Fibroblast of mammary gland (primary cell): ENCODE measurements at places on chromosomes 1 and 21.

DNA sequence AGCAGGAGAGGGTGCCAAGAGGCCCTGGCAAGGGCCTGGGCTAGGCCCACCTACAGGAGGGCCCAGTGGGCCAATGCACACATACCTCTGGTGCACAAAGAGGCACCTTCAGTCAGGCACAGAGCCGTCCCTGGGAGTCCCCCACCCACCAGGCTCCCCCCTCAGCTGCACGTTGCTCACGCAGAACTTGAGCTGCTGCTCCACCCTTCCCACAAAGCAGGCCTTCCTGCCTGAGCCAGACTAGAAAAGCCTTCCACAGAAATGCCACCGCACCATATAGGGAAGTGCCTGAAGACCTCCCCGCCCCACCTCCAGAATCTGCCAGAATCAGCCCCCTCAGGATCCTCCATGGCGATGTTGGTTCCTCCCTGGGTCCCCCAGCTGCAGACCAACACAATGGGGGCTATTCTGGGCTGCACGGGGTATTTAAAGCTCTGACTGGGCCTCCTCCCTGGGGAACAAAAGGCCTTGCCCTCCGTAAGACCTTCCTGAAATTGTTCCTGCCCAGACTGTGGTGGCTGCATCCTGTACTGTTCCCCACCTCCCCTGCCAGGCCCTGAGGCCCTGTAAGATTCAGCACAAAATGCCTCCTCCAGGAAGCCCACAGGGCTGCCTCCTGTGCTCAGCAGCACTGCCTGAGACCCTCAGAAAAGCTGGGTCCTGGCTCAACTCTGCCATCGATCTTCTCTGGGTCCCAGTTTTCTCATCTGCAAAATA, 27.2 kb downstream of the HSPG2 start:
- DNase-seq: peak; percentile 65

GRCh38 chr1:93753791-93754763, 72.4 kb upstream of the BCAR3 start:
- DNase-seq: peak; percentile 91

DNA sequence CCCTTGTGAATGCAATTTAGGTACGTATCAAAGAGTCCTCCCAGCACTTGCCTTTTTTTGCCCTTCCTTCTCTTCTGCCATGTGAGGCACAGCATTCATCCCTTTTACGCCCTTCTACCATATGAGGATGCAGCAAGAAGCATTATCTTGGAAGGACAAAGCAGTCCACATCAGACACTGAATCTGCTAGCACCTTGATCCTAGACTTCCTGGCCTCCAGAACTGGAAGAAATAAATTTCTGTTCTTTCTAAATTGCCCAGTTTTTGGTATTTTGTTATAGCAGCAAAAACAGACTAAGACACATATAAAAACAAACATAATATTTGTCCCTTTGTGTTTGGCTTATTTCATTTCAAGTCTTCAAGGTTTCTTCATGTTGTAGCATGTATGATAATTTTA, 20.1 kb downstream of the EPS15 start:
- no peak for DNase-seq

GRCh38 chr21:40146216-40146837, 279.1 kb downstream of the PCP4 start:
- DNase-seq: peak; percentile 0

- DNase-seq: no peak
Measured at GRCh38 chr1:3650248-3651025, 534 bp upstream of the WRAP73 start.

DNA sequence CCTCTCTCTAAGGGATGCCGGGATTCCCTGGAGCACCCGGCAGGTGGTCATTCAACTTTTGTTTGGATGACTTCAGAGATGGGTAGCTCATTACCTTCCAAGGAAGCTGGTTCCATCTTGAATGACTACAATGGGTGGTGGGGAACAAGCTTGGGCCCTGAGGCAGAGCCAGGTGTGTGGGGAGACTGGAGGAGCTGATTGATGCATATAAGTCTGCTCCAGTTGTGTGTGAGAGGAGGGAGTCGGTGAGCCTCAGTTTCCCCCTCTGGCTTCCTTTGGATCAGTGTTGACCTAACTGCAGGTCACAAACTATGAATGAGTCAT, 133.8 kb upstream of the ZBTB40 start:
- no peak for DNase-seq

DNA sequence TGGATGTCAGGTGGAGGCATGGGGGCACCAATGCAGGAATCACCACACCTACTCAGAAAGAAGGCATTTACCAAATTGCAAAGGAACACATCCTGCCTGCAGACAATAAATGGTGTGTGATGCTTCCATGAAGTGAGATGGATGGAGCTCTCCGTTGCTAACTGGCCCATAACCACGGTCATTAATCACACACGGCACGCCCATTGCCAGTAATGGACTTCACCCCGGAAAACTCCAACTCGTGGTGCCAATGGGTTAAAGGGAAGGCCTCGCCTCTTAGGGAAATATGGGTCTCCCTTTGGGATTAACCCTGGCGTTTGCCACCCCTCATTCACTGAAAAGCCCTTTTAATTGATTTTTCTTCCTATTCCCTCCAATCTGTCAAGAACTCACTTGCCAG, 443.1 kb upstream of the DAB1 start:
- DNase-seq: no peak

GRCh38 chr1:19769211-19769932, 30.3 kb downstream of the TMCO4 start:
- no peak for DNase-seq

GRCh38 chr1:226580625-226581270, 32.2 kb downstream of the STUM start:
- DNase-seq: no peak

GRCh38 chr1:14577261-14577660, 21.2 kb upstream of the KAZN start:
- DNase-seq: no peak

DNA sequence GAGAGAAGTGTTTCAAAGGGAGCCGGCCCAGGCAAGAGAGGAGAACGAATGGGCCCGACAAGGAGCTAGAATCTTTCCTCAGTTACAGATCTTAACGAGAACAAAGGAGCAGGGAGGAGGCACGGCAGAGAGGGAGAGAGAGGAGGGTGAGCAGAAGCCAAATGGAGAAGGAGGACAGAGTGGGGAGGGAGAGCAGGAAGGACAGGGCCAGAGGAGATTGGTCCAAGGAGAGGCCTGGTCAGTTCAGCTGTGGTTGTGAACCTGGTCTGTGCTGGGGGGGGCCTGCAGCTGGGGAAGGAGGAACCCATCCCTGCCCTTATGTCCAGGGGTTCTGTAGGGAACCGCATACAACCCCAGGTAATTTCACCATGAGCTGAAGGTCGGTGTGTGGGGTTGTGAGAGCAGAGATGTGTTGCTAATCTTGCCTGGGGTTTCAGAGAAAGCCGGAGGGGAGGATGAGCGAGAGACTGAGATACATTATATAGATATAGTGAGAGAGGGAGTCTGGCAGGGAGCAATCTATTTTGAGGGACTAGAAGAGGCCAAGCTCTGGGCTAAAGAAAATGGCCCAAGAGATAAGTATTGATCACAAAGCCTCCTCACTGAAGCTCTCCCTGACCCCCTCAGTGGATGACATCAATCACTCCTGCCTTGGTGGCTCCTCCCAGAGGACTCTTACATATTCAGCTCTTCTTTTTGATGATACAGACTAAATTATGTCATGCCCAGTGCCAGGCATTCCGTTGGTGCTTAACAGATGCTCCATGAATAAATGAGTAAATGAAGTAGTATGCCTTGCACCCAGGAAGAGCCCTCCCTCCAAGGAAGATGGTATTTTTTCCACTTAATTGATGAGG, 64.2 kb upstream of the CD1D start:
- no peak for DNase-seq

GRCh38 chr1:119674111-119674526, 26.1 kb upstream of the ZNF697 start:
- DNase-seq: peak; percentile 70

GRCh38 chr1:101105877-101106276, 80.3 kb upstream of the DPH5 start:
- DNase-seq: peak; percentile 37

- peak; percentile 62 for DNase-seq
Measured at GRCh38 chr1:162357681-162358266, 18.9 kb downstream of the SPATA46 start.

GRCh38 chr1:84899969-84900368, 7.0 kb upstream of the LPAR3 start:
- no peak for DNase-seq

- DNase-seq: no peak
Measured at GRCh38 chr21:35720208-35720731, 340.1 kb downstream of the SETD4 start.

DNA sequence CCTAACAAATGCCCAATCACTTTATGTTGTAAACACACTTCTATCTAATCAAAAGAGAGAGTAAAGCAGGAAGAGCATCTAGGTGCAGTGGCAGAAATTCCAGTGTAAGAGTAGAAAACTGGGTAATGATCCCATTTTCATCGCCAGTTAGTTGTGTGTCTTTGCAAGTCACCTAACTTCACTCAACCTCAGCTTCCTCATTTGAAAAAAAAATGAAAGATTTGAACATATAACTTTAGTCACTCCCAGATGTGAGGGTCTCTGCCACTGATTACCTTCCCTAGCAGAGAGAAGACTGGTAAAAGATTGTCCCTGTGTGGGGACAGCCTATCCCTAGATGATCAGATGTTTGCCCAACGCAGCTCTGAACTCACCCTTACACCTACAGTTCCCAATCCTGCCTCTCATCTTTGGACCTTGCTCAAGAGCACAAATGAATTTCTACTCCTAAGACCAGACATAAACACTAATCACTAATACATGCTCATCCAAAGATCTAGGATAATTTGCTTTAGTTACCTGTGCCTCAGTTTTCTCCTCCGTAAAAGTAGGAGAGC, 25.2 kb upstream of the DUSP23 start:
- DNase-seq: no peak

DNA sequence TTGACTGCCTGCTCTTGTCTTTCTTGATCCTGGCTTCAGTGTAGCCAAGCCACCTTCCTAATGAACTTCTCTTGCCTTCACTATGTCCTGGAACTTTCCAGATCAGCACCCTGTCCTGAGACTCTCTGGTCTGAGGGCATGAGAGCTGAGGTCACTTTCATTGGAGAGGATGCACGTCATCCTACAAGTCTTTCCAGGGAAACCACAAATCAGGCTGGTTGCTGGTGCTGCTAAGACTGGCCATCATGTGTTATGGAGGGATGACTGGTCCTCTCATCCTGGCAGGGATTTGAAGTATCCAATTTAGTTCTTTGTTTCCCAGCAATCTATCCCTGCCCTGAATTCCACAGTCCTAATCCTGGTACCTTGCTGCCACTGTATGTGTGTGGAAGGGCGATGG, 228.6 kb downstream of the GPATCH2 start:
- DNase-seq: peak; percentile 46

- DNase-seq: peak; percentile 93
Measured at GRCh38 chr1:245605480-245606156, 450.8 kb downstream of the KIF26B start.

- peak; percentile 36 for DNase-seq
Measured at GRCh38 chr1:19762175-19762779, 37.4 kb downstream of the TMCO4 start.

DNA sequence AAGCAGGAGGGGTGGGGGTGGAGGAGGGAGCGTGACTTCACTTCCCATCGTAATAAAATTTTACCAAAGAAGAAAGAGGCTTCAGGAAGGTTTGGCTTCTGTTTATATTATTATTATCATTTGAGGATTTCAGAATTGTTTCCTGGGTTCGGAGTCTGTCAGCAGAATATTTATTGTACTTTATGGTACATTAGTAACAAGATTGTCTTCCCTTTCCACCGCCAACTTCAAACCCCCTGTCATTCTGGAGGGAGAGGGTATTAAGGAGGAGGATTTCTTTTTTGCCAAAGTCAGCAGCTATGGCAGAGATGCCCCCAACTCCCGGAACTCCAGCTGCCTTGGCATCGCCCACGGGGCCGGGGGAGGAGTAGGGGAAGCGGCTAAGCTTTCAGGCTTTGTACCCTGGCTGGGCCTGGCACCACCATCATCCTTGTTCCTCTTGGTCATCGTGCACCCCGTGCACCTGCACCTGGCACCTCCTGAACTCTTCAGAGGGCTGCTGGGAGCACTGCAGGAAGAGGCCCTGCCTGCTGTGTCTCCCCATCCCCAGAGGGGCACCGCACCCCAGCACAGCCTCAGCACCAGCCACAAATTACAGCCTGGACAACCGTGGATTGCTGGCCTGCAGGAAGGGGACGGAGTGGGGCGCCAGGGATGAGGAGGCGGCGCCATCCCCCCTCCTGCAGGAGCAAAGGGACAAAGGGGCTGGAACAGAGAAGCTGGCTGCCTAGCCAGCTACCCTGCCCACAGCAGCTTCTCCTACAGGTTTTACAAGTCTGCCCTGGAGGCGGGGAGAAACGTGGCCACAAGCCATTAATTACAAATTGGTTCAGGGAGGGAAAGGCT, 24.0 kb upstream of the PAX7 start:
- no peak for DNase-seq

DNA sequence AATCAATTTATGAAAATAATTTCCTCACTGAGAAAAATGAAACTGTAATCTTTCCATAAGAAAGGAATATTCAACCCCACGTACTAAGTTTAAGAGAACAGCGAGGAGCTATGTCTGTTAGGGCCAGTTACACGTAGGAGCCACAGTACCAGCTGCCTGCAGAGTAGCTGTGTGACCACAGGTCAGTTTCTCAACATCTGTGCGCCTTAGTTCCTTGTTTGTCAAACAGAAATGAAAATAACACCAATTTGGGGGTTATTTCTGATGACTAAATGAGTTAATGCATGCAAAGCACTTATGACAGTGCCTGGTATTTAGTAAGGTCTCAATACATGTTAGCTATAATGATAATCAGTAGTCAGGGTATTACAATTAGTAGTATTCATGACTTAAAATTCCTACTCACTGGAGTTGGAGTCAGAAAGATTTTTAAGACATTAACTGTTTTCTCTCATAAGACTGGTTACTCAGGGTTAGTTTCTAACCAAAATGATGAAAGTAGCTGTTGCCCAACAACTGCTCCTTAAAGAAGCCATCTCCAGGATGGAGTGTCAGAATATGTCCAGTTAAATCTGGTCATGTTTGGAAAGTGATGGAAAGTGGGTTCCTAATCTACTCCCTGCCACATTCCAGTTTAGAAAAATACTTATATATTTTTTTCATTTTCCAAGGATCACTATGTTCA, 85.8 kb upstream of the ZNF648 start:
- peak; percentile 67 for DNase-seq

DNA sequence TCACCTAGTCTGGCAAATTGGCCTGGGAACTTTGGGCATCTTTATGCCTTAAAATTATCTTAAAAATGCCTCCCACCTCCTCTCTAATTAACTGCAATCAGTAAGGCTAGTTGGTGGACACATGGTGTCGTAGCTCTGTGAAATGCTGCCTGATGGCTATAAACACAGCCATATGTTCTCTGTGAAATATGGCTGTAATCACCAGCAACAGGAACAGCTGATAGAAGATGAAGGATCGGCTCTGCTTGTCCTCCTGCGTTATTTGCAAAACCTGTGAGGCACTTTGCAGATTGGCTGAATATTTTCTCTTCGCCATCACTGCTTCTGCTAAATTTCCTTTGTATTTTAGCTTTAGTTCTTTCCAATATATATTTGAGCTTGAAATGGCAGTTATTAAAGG, 419.6 kb downstream of the RWDD3 start:
- no peak for DNase-seq

- DNase-seq: no peak
Measured at GRCh38 chr1:11156441-11156840, 32.7 kb upstream of the ANGPTL7 start.
